ENCODE measurements at places on chromosomes 6 and 20.

- DNase-seq: no peak
These were observed 131.9 kb downstream of the FYN start for GRCh38 chr6:111741177-111741952.

DNA sequence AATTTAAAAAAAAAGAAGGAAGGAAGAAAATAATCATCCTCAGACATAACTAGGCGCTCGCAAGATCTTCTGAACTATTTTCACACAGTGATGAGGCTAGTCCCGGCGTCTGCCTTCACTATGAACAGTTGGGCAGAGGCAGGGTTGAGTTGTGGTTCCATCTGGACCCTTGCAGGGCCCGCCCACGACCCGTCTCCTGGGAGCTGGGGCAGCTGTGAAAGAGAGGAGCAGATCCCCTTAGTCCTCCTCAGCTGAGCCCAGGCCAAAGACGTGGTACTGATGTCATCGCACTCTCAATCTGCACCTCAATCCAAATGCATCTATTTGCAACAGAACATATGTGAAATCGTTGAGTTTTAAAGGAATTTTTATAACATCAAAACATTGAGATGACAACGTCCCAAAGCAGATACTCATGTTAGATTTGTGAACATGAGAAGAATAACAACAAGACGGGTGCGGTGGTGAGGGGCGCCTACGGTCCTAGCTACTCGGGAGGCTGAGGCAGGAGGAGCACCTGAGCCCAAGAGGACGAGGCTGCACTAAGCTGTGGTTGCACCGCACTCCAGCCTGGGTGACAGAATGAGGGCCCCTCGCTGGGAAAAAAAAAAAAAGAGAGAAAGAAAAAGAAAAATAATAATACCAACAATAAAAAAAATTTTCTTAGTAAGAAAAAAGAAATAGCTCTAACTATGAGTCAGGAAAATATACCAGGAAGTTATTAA lies 15.3 kb downstream of the TCFL5 start:
- no peak for DNase-seq

DNA sequence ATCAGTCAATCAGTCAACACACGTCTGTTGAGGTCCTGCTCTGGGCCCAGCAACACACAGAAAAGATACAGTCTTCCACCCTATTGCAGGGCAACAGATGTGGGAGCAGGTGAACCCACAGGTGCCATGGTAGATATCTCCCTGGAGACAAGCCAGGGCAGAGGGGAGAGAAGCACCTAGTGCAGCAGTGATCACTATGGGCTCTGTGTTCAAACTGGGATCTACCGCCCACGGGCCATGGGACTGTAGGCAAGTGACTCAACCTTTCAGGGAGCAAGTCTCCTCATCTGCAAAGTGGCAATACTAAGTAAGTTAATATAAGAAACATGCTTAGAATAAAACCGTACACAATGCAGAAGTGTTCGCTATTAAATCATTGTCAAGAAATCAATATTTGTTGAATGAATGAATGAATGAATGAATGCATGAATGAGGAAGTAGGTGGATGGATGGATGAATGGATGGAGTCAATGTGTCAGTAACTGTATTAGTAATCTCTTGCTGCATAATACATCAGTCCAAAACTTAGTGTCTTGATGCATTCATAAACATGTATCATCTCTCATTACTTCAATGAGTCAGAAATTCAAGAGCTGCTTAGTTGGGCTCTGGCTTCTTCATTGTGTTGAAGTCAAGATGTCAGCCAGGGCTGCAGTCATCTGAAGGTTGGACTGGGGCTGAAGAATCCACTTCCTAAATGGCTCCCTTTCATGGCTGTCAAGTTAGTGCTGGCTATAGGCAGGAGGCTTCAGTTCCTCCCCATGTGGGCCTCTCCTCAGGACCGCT lies 31.9 kb upstream of the NFATC2 start:
- DNase-seq: no peak

GRCh38 chr20:57434390-57434700 lies 43.1 kb downstream of the RBM38 start:
- DNase-seq: no peak

GRCh38 chr6:39923394-39923793 lies 10.9 kb downstream of the MOCS1 start:
- no peak for DNase-seq

GRCh38 chr6:4350567-4351519 lies 215.5 kb upstream of the ECI2 start:
- DNase-seq: no peak

DNA sequence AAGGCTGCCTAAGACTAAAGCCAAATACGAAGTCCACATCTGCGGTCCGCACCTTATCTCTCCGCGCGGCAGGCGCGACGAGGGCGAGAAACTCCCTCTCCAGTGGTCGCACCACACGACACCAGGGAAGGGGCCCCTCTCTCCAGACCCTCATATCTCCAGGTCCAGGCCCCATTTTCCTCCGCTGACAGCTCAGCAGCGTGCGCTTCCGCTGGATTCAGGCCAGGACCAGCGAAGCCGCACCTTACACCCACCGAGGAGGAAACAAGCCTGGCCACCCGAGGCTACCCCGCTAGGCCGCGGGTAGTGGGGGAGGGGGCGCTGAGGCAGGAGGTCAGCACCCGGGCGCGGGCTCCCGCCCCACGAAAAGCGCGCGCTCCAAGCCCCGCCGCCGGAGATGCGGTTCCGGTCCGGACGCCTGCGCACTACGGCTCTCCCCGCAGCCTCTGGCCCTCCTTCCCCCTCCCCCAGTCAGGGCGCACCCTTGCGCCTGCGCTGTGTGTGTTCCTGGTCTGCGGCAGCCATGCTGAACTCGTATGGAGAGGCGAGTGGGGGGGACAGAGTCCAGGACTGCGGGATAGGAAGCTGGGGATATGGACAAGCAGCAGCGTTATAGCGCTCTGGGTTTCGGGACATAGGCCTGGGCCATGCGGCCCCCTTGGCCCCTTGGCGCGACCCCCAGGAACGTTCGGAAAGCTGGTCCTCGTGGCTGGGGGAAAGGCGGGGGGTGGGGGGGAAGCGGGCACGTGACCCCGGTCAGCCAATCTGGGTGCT lies at the start of gene BRD2:
TSS of gene BRD2 (plus strand) at position 502 of the 774 bp plus-strand sequence. CDS start 4,305 bp downstream, outside the sequence.
- DNase-seq: peak; percentile 97

DNA sequence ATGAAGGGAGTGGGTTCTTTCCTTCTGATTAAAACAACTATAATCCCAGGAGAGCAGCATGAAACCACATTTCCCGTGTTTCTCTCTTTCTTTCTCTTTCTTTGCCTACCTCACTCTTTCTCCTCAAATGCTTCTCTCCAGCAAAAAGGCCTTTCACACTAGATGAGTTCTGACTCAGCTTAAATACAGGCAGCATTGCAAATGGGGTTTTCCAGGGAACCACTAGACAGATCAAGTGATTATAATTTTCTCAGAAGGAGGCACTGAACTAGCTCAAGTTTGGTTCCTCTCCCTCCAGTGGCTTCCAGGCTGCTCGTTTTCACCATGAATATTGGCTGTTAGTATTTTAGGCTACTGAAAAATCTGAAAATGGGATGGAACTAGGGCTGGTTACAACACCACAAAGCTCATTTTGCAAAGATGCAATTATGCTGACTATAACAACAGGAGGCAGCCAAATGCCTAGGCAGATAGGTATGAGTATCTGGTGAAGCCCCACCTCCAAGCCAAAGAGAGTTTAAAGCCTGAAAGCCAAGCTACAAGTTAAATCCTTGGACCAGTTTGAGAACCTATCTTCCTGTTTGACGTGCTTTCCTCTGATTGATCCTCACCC lies 260.0 kb downstream of the MMUT start:
- DNase-seq: no peak

- no peak for DNase-seq
These were observed 6.3 kb downstream of the BCL2L1 start for GRCh38 chr20:31716351-31716750.

DNA sequence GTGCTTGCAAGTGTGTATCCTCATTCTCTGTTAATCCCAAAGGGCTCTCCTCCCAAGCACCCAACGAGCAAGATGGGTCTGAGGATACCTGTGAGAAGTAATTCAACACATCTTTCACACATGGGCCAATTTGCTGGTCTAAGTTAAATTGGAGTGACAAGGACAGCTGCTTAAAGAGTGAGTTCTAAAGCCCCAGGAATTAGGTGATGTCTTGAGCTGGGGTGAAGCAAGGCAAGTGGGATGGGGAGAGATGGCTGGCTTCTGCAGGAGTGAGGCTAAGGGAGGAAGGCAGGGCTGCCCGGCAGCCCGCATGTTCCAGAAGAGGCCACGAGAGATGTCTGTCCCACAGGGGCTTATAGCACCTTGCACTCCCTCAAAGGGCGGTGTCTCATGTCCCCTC lies 288.5 kb downstream of the CDH26 start:
- no peak for DNase-seq

GRCh38 chr6:143457563-143458359 lies 7.2 kb downstream of the PEX3 start:
- no peak for DNase-seq

GRCh38 chr6:140641412-140641811 lies 1267.0 kb upstream of the CITED2 start:
- no peak for DNase-seq

- no peak for DNase-seq
These were observed 139.8 kb downstream of the LY86 start for GRCh38 chr6:6728169-6728941.

GRCh38 chr20:50198180-50198666 lies 7.6 kb downstream of the CEBPB start:
- DNase-seq: no peak

- no peak for DNase-seq
These were observed 20.5 kb downstream of the JPH2 start for GRCh38 chr20:44166477-44166876.

GRCh38 chr6:159693894-159694545 lies 979 bp upstream of the SOD2 start:
- DNase-seq: peak; percentile 45

Data from activated CD4-positive, alpha-beta memory T cell treated with anti-CD3 and anti-CD28 coated beads, Interleukin-2, amount 10 ng/mL, durations not matched to agents 7 days and 5 days (primary cell).